Kidney epithelial cell (primary cell): ENCODE measurements at places on chromosomes 7 and 10. TPM values are rescaled to one million over a fixed set of nuclear protein-coding genes. Genes with fewer than 3 reads are reported as not detected.

DNA sequence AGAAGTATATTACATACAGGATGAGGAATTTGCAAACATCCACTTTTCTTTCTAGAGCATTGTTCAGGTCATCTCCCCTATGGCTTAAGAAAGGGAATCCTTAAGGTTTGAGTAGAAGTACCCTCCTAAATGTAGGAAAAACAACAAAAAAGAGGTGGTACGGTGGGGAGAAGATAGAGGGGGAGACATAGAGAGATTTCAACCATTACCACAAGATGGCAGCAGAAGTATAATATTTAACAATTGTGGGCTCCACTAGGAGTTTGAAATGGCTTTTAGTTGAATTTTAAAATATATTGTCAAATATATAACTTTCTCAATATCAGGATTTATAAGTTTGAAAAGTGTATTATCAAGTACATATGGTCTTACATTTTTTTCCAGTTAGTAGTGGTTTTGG lies 72.7 kb upstream of the PRKG1 start:
- no peak for DNase-seq

The TMEM26 gene
- total RNA-seq: 0.33 and 0.41 TPM in 2 replicates

DNA sequence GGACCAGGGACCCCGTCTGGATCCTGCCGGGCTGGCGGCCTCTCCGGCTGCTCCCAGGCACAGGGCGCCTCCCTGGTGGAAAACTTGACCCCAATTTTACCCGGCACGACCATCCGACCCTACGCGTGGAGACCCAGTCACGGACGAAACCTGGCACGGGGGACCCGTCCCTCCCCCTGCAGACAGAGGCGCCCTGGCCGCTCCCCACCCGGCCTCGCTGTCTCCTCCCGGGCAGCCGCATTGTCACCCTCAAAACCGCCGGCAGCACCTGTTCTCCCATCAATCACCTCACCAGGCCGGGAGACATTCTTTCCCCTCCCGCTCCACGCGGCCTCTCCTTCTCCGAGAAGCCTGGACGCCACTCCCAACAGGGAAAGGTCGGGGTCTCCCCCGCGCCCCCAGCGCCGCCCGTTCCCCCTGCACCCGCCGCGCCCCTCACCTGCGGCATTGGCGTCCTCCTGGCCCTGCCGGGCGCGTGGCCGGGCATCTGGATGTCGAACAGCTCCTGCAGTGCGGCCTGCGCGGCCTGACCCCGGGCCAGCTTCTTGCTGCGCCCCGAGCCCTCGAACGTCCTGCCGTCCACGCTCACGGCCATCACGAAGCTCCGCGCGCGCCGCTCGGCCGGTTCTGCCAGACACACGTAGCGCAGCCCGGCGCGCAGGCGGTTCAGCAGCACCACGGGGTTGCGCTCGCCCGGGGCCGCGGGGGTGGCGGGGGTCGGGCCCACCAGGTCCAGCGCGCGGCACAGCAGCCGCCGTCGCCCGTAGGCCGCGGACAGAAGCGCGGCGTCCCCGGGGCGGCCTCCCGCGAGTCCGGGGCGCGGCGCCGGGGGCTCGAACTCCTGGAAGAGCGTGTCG lies 306.6 kb downstream of the WDR37 start:
- DNase-seq: no peak

The AGR3 gene
- total RNA-seq: not detected in 2 replicates

- DNase-seq: no peak
These were observed 18.6 kb upstream of the GOT1 start for GRCh38 chr10:99449023-99449422.

GRCh38 chr7:36942541-36942940 lies 218.2 kb upstream of the AOAH start:
- DNase-seq: no peak

GRCh38 chr7:480531-481218 lies 39.0 kb downstream of the PDGFA start:
- DNase-seq: no peak
